ENCODE measurements at places on chromosomes 4 and X. TPM values are rescaled to one million over a fixed set of nuclear protein-coding genes. Genes with fewer than 3 reads are reported as not detected.

FGA gene
- not detected for total RNA-seq

TEC gene
- total RNA-seq = 0.05 TPM

GYG2 gene
- total RNA-seq = 13.0 TPM

OTUD5 gene
- total RNA-seq = 20.0 TPM

GPR50 gene
- not detected for total RNA-seq

GPR173 gene
- total RNA-seq = 0.19 TPM

GRCh38 chrX:10173331-10173900 is 16.6 kb downstream of the CLCN4 start:
- H3K27ac ChIP-seq = peak overlapping the region; percentile 93
- H3K4me1 ChIP-seq = peaks cover 36% of the 10 kb centered on the region
- 0 out of 2 replicates have a peak overlapping the region, but pooled peaks have one; percentile 3 for H3K4me3 ChIP-seq
- H3K27me3 ChIP-seq = no peaks in the 10 kb centered on the region
- H3K36me3 ChIP-seq = peaks cover 4% of the 10 kb centered on the region

- DNase-seq = no peak
- H3K4me3 ChIP-seq = no peak overlapping the region
- H3K36me3 ChIP-seq = peaks cover 100% of the 10 kb centered on the region
- no peaks in the 10 kb centered on the region for H3K27me3 ChIP-seq
- no peak overlapping the region for H3K27ac ChIP-seq
- H3K4me1 ChIP-seq = peaks cover 10% of the 10 kb centered on the region
Observed at GRCh38 chr4:118814058-118814457, 21.9 kb downstream of the SEC24D start.

- H3K27ac ChIP-seq = no peak overlapping the region
- H3K4me1 ChIP-seq = no peaks in the 10 kb centered on the region
- H3K27me3 ChIP-seq = no peaks in the 10 kb centered on the region
- DNase-seq = no peak
- H3K36me3 ChIP-seq = no peaks in the 10 kb centered on the region
Observed at GRCh38 chr4:5815641-5816040, 77.2 kb downstream of the CRMP1 start.

- H3K27me3 ChIP-seq = no peaks in the 10 kb centered on the region
- no peak overlapping the region for H3K27ac ChIP-seq
- no peak overlapping the region for H3K4me3 ChIP-seq
- no peaks in the 10 kb centered on the region for H3K36me3 ChIP-seq
Observed at GRCh38 chrX:16638533-16638932, 11.4 kb upstream of the S100G start.

DNA sequence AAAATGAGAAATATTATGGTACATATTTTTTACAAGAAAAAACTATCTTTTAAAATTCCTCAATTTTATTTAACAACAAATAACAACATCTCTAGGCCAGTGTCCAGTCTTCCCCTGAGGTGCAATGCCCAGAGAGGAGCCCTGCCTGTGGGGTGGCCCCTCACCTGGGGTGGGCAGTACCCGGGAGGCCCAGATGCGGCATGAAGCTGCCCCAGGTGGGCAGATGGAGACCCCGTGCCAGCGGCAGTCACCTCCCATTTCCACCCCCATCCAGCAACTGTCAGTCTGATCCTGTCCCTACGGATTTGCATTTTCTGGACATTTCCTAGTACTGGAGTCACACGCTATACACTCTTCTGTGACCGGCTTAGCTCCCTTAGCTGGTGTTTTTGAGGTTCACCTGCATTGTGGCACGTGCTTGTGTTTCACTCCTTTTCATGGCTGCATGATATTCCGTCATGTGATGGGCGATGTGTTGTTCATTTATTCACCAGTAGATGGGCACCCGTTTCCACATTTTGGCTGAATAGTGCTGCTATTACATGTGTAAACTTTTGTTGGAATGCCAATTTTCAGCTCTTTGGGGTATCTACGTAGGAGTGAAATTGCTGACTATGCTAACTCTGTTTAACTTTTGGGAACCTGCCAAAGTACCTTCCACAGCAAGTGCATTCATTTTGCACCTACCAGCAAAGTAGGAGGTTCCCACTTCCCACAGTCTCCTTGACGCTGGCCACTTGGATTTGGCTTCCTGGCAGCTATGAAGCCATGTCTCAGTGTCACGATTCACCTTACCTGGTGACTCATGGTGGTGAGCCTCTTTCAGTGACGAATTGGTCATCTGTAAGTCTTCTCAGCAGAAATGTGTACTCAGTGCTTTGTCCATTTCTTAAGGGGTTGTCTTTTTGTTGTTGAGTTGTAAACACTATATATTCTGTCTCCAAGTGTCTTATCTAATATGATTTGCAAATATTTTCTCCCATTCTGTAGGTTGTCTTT is 11.7 kb upstream of the MAEA start:
- no peaks in the 10 kb centered on the region for H3K36me3 ChIP-seq
- no peak overlapping the region for H3K4me3 ChIP-seq
- peaks cover 4% of the 10 kb centered on the region for H3K4me1 ChIP-seq
- H3K27ac ChIP-seq = no peak overlapping the region

GRCh38 chrX:106995678-106996077 is 4.3 kb downstream of the MORC4 start:
- no peak for DNase-seq
- no peaks in the 10 kb centered on the region for H3K27me3 ChIP-seq
- H3K4me1 ChIP-seq = 0 out of 2 replicates have a peak, but pooled peaks cover 4% of the 10 kb centered on the region

- H3K4me3 ChIP-seq = no peak overlapping the region
- no peaks in the 10 kb centered on the region for H3K36me3 ChIP-seq
- H3K4me1 ChIP-seq = no peaks in the 10 kb centered on the region
- no peak overlapping the region for H3K27ac ChIP-seq
Observed at GRCh38 chr4:147793569-147794313, 61.9 kb downstream of the ARHGAP10 start.

- no peaks in the 10 kb centered on the region for H3K27me3 ChIP-seq
- no peak overlapping the region for H3K27ac ChIP-seq
- no peaks in the 10 kb centered on the region for H3K4me1 ChIP-seq
- DNase-seq = no peak
Observed at GRCh38 chrX:27883468-27884092, 75.8 kb downstream of the MAGEB10 start.

Measured in SJSA1 (cell line).